Effector memory CD4-positive, alpha-beta T cell (primary cell): ENCODE measurements at places on chromosomes 11 and 22.

GRCh38 chr11:119340335-119341221, at the start of gene C1QTNF5:
TSS of gene C1QTNF5 (minus strand) at chr11:119340883. CDS start at chr11:119340397, 486 bp downstream.
- H3K4me3 ChIP-seq, result peak within 1 kb of the TSS; percentile 24
- no peaks in the 10 kb centered on the region for H3K36me3 ChIP-seq
- DNase-seq, result no peak
- peaks cover 14% of the 10 kb centered on the region for H3K4me1 ChIP-seq
- H3K27me3 ChIP-seq, result peaks cover 34% of the 10 kb centered on the region

DNA sequence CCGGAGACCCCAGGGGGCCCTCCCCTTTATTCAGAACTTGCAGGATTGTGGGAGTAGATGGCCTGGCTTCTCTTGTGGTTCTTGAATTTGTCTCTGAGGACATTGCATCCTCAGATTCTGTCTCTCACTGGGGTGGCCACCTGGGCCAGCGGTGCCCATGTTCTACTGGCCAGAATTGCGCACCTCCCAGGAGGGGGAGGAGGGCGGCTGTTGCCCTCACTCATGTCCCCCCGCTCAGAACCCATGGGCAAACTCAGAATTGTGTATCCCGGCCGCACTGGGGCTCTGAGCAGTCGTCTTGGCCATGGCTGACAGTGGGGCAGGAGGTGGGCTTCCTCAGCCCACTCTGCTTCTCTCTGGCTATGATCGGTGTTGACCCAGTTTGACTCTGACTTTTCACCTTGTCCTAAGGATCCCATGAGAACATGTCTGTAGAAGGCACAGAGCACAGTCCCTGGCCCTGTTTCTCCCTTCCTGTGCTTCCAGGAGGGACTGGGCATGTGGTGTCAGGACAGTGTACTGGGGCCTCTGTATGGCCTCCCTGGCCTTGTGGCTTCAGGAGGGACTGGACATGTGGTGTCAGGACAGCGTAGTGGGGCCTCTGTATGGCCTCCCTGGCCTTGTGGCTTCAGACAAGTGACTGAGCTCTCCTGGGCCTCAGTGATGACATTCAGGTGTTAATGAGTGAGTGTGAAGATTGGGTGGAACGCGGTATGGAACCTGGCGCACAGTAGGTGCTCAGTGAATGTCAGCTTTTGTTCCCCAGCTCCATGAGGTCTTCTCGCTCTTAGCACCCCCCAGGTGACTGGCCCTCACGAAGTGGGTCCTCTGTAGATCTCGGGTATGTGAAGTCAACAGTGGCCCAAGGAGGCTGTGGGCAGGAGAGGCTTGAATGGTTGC, 99.3 kb downstream of the TBC1D22A start:
- H3K27ac ChIP-seq, result no peak overlapping the region
- H3K4me3 ChIP-seq, result no peak overlapping the region
- no peaks in the 10 kb centered on the region for H3K4me1 ChIP-seq
- no peak for DNase-seq
- H3K36me3 ChIP-seq, result no peaks in the 10 kb centered on the region
- H3K27me3 ChIP-seq, result no peaks in the 10 kb centered on the region

GRCh38 chr11:134347441-134347840, 15.7 kb downstream of the GLB1L2 start:
- H3K4me3 ChIP-seq, result no peak overlapping the region
- H3K36me3 ChIP-seq, result no peaks in the 10 kb centered on the region
- no peak for DNase-seq
- H3K27ac ChIP-seq, result no peak overlapping the region
- H3K4me1 ChIP-seq, result peaks cover 6% of the 10 kb centered on the region

- no peaks in the 10 kb centered on the region for H3K4me1 ChIP-seq
- H3K27ac ChIP-seq, result no peak overlapping the region
- H3K27me3 ChIP-seq, result no peaks in the 10 kb centered on the region
- H3K36me3 ChIP-seq, result no peaks in the 10 kb centered on the region
These were observed 267.4 kb upstream of the CCDC179 start for GRCh38 chr11:23127706-23128105.

DNA sequence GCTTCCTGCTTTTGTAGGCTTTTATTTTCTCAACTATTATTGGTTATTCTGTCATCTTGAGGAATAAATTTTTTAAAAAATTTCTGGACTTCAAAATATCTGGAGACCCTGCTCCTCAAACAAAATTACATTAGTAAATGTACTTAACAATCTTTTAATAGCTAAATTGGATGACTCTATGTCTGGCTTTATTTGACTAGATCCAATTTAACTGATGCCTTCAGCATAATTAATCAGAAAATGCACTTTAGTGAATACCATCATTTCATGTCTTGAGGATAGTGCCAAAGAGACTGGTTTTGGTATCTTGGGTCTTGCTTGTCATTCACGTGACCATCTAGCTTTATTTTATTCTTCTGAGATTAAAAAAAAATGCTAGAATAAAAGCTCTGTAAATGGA, 1301.2 kb downstream of the JRKL start:
- no peaks in the 10 kb centered on the region for H3K4me1 ChIP-seq
- H3K4me3 ChIP-seq, result no peak overlapping the region
- H3K36me3 ChIP-seq, result no peaks in the 10 kb centered on the region
- no peak for DNase-seq
- no peaks in the 10 kb centered on the region for H3K27me3 ChIP-seq

DNA sequence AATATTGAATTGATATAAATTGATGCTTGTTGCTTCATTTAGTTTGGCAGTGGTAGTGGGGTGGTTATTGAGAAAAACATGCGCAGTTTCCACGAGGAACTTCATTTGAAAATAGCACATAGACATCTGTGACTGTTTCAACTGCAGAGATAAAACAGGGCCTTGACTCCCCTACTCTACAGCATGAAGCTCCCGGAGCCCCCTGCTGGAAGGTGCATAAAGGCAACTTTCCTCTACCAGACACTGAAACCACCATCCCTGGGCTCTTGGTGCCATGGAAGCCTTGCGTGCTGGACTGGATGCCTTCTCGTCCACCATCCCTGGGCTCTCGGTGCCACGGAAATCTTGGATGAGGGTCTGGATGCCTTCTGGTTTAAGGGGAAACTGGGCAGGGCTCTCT, 195.9 kb downstream of the CSNK2A3 start:
- H3K4me3 ChIP-seq, result no peak overlapping the region
- DNase-seq, result peak; percentile 36
- peak overlapping the region; percentile 57 for H3K27ac ChIP-seq
- H3K36me3 ChIP-seq, result no peaks in the 10 kb centered on the region
- H3K27me3 ChIP-seq, result no peaks in the 10 kb centered on the region
